ENCODE measurements at places on chromosomes 1 and 21.

- no peak for DNase-seq
Measured at GRCh38 chr1:97925151-97925550, 4.3 kb upstream of the DPYD start.

DNA sequence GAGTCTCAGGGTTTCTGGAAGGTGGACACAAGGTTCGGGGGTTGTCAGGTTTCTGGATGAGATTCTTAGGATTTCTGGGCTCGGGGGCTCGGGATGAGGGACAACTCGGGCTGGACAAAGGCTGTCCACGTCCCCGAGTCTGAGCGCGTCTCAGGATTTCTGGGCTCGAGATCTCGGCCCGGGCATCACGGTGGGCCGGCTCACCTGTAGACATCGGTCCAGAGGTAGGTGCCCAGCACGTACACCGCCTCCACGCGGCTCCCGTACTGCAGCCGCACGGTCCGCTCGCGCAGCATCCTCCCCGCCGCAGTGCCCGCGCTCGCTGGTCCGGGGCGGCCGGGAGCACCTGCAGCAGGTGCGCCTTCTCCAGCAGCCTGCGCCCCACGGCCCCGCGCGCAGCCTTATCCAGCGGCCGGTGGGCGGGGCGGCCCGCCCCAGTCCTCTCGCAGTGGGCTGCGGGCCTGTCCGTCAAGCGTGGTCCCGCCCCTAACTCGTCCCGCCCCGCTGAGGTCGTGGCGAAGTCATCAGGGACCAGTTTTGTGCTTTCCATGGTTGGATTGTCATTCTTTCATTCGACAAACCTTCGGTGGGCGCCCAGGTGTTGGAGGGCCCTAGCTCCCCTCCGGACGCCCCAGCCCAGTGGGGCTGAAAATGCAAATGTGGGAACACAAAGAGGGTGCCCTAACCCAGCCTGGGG lies at the start of gene PADI2:
Gene PADI2 (minus strand): TSS at position 376 of the 697 bp plus-strand sequence. CDS start 80 bp downstream, at position 296.
- peak; percentile 58 for DNase-seq

DNA sequence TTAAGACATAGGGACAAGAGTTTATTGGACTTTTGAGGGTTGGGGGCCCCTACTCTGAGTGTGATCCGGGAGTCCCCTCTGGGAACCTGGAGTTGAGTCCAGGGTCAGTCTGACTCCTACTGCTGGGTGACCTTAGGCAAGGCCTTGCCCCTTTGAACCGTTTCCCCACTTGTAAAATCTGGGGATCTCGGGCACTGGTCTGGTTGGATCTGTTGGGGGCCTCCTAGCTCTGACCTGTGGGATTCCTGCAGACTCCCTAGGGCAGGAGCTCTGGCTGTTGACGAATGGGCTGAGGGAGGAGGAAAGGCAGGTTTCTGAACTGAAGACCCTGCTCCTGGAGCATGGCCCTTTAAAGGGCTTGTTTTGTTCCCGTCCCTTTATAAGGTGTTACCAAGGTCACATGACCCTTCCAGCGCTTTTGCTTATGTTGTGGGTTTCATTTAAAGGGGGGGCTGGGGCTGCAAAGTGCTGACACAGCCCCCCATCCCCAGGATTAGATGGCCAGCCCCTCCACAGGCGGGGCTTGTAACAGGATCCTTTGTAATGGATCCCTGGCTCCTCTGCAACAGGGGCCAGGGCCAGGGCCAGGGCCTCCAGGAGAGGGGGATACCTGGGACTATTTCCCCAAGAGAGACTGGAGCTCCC lies 50.7 kb downstream of the YARS1 start:
- DNase-seq = no peak

GRCh38 chr1:200233393-200233792 lies 176.4 kb downstream of the ZNF281 start:
- no peak for DNase-seq

Measured in stimulated activated CD4-positive, alpha-beta T cell treated with anti-CD3 and anti-CD28 coated beads, Interleukin-4, amount 100 ng/mL, for 24 hours (primary cell).